Stimulated activated CD4-positive, alpha-beta T cell treated with anti-CD3 and anti-CD28 coated beads, TNF-alpha, amount 100 ng/mL, for 48 hours (primary cell): ENCODE measurements at places on chromosomes 7 and 10.

DNA sequence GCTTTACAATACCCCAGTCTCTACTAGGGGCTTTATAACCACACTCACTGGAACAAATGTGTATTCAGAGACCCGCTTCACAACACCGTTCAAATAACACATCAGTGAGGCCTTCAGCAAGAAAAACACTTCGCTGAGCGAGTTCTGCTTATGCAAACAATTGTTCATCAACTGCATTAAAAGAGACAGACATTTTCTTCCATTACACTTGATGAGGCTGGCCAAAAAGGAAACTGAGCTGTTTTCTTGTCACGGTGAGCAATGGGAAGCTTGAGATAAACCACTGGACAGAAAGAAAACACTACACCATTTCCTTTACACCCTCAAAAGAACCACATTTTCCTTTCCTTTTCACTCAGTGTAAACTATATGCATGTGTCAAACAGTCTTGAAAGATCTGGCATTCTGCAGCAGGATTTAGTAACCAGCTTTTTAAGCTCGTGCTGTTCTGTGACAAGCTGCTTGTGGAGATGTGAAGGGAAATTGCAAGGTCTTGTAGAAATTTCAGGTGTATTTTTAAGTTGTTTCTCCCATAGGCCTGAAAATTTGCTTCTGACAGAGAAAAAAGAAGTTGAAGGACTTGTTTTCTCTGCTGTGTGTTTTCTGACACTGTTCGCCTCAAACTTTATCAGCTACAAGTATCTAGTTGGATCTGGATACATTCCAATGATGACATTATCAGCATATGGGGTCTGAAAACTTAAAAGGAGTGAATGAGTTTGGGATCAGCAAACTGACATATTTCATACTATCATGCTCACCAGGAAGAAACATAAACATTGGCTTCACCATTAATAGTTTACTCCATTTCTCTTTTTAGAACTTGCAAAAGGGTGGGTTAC lies 693.1 kb downstream of the PARD3 start:
- DNase-seq: no peak

DNA sequence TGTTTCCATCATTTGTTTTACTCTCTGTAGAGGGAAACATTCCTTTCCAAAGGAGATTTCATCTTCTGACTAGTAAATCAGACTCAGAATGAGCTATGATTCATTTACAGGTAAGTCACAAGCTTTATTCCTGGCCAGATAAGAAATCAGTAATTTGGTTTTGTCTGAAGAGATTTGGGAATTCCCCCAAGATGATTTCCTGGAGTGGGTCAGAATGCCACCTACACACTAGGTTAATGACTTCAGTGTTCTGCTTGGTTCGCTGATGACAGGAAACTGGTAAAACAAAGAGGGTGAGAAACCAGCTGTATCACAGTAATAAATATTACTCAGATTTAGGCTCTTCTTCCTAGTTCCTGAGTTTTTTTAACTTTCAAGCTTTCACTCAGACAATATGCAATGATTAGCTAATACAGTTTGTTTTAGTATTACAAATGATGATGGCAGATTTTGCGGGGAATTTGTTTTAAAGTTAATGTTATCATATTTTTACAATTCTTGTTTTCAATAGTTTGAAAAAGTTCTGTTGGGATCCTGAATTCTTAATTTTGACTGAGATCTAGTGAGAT lies 8.3 kb upstream of the ASZ1 start:
- DNase-seq: no peak

DNA sequence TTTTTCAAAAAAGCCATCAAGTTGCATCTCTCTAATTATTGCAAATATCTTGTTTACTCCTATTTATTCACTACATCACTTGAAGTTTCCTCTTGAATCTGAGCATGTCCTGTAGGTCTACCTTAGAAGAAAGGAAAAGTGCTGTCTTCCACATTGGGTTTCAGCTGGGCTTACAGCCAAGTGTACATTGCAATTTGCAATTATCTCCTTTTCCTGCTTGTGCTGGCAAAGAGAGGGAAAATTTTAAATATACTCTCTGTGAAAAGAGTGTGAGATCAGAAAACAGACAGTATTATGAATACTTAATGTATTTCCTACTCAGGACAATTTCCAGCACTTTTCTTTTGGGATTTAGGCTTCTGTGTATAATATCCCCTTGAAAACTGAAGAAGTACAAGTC lies 839.7 kb downstream of the CNTNAP2 start:
- no peak for DNase-seq

- no peak for DNase-seq
Observed at GRCh38 chr10:131135716-131136115, 175.8 kb downstream of the TCERG1L start.

DNA sequence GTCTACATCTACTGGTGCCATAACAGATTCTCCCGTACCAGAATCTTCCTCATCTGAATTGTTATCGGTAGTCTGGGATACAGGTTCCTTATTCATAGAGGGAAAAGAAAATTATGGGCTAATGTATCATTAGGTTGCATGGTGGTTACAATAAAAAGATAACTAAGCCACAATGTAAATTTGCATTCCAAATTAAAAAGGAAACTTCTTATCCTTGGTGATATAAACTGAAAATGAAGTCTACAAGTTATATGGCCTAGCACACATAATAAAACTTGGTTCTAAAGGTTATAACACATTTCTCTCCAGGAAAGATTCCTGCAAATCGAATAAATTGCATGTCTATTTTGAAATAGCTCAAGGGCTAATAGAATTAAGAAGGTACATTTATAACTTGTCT lies 24.5 kb downstream of the NUDT13 start:
- DNase-seq: no peak

- no peak for DNase-seq
Observed at GRCh38 chr10:50384898-50385297, 133.6 kb upstream of the ASAH2 start.

DNA sequence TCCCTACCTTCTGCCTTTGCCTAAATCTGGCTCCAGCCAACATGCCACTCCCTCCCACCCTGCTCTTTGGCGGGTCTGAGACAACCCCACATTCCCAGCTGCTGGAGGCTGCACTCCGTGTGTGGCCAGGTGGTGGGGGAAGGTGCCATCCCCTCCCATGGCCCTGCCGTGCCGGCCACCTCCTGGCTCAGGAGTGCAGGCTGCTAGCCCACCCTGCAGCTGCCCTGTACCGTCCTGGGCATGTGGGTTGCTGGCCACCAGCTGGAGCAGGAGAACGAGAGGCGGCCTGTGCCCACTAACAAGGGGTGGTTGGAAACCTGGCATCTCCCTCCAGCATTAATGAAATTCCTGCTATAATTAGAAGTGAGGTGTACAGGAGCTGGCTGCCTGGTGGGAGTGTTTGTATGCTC lies 97.6 kb downstream of the ZMIZ1 start:
- no peak for DNase-seq

DNA sequence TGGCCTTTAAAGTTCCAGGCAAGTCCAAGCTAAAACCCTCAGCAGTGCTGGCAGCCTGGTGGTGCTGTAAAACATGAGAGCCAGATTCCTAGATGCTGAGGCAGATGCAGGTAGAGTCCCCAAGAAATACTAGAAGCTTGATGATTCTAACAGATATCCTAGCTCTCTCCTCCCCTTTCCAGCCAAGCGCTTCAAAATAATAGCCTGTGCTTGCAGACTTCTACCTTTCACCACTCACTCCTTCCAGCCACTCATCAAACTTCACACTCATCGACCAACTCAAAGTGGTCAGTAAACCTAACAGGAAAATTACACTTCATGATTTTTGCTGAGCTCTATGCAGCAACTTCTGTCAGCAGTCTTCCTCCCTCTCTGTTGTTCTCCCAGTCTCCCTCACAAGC lies 50.2 kb downstream of the LMBR1 start:
- no peak for DNase-seq

GRCh38 chr10:110035070-110035921 lies 27.5 kb downstream of the ADD3 start:
- no peak for DNase-seq

DNA sequence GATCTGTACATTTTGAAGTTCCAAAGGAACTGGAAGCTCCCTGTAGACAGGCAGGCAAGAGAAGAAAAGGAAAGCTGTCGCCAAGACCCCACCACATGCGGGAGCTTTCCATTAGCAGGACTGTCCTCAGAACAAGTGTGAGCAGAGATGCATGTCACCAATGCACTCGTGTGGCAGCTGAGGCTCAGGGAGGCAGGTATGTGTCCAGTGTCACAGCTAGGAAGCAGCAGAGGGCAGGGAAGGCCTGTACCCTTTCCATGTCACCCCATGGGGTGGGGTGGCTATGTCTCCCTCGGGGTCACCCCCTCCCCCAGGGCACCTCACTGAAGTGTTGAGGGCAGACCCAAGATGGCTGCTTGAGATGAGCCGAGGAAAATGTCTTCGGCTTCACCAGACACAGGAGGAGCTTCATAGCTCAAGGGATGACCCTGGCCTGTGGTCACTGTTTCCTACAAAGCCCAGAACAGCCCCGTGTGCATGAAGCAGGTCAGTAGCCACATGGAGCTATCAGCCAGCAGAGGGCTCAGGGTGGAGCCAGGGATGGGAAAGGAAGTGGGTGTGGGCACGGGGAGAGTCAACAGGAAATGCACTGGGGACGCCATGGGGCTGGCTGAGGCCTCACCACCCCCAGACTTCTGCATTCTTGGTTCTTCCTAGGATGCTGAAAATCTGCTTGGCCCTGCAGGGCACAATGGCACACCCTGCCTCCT lies 96.6 kb downstream of the FAM53B start:
- DNase-seq: peak; percentile 30

GRCh38 chr7:18292584-18292983 lies 203.0 kb upstream of the HDAC9 start:
- no peak for DNase-seq

DNA sequence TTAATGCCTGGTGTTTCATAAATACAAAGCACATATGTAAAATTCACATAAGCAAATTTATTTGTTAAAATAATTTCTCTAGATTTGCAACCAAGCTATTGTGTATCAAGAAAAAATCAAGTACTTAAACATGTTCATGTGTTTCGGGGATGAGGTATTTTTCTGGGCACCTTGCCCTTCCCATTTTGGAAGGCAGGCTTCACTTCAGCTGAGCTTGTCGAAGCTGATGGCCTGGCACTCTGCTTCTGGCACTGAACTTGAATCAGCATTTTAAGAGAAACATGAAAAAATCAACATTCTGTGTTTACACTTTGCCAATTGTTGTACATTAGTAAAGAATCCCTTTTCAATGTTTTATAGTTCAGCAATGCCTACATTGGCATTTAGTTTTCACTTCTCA lies 179.1 kb upstream of the STEAP4 start:
- no peak for DNase-seq

- DNase-seq: no peak
Observed at GRCh38 chr7:102872460-102872859, 40.3 kb upstream of the LRRC17 start.

- no peak for DNase-seq
Observed at GRCh38 chr10:45673074-45673648, 589 bp upstream of the ZFAND4 start.

- no peak for DNase-seq
Observed at GRCh38 chr7:18626717-18627116, 131.2 kb downstream of the HDAC9 start.

DNA sequence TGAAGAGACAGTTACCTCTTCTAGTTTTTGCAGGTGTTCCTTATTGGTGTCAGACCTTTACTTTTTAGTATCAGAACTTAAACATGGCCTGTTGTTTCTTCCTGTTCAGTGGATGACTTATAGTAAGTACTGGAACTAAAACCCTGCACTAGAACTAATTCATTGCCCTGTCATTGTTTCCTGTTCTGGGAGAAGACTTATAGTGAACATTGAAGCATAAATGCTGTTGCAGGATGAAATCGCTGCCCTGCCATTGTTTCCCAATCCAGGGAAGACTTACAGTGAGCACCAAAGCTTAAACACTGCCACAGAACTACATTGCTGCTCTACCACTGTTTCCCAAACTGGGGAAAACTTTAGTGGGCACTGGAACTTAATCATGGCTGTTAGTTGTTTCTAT lies 13.1 kb downstream of the IPMK start:
- no peak for DNase-seq
